ENCODE measurements at places on chromosomes 12 and 14.

GRCh38 chr12:6863586-6864321 lies 3.6 kb upstream of the TPI1 start:
- no peak for DNase-seq

DNA sequence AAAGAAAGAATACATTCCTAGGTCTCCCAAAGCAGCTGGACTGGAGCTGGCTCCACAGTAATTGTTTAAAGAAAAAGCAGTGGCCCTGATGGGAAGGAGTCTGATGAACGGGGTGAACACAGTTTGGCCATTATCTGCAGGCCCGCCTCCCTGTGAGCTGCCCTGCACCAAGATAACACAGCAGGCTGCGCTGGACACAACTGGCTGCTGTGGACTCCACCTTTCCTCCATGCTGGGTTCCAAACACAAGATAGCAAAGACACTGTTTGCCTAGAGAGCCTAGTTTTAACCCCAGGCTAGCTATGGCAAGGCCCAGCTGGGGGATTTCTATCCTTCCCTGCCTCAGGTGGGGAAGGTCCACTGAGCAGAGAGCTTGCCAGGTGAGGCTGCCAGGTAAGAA lies 34.6 kb downstream of the ZFP36L1 start:
- DNase-seq = no peak

DNA sequence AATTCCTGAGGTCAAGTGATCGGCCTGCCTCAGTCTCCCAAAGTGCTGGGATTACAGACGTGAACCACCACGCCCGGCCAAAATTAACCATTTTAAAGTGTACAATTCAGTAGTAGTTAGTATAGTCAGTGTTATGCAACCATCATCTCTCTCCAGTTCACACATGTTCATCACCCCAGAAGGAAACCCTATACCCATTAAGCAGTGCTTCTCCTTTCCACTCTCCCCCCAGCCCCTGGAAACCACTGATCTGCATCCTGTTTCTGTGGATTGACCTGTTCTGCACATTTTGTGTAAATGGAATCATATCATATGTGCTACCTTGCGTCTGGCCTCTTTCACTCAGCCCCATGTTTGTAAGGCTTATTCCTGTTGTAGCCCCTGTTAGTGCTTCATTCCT lies 52.2 kb downstream of the PHETA1 start:
- DNase-seq = no peak

- DNase-seq = no peak
Observed at GRCh38 chr12:109817627-109818231, 15.5 kb downstream of the TRPV4 start.

DNA sequence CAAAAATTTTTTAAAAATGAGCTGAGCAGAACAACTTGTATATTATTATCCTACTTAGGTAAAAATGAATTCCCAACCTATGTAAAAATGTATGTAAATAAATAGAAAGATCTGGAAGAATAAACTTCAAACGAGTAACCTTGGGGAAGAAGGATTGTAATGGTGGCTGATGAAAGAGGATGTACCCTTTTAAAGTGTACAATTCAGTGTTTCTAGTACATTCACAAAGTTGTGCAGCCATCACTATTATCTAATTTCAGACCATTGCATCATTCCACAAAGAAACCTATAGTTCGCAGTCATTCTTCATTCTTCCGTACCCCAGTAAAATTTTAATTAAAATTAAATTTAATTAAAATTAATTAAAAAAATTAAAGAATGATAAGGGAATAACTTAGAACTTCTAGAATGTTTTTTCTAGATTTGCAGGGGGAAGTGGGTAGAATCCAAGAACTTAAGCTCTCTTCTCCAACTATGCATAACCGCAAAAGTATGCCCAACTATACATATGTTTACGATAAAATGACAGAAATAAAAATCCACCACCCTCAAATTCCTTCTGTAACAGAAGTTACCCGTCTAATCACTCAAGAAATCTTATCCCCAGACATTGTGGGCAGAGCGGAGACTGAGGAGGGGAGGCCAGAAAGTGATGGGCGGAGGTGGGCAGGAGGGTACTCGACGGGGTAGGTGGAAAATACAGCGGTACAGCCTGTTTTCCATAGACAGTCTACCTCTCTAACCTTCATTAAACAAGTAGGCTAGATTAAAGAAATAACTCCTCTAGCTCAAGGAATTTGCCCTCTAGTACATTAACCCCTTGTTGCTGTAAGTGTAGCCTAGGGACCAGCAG lies 921 bp downstream of the DEPDC4 start:
- DNase-seq = no peak

- peak; percentile 9 for DNase-seq
Observed at GRCh38 chr12:8698132-8698851, 501 bp downstream of the RIMKLB start.

GRCh38 chr12:93126069-93126474 lies 197.0 kb upstream of the EEA1 start:
- DNase-seq = no peak

Measured in activated T-helper 1 cell treated with anti-CD3 and anti-CD28 coated beads, Interleukin-2, amount 50 U/mL, for 16 hours (primary cell).